ENCODE measurements at places on chromosomes 6 and 20.

DNA sequence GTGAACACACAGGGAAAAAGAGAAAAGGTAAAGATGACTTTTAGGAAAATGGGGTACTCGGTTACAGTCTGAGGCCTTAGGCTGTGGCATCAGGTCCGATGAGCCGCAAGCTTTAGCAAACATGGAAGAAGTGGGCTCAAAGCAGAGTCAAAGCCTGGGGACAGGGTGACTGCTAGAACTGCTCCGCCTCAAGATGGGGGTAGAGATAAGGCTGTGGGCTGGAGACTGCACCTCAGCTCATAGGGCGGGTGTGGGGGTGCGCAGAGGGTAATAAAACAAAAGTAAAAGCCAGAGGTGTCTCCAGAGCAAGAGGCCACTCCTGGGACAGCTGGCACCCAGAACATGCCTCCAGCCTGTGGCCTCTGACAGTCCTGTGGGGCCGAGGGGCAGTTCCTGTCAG is 21.3 kb upstream of the SYNDIG1 start:
- DNase-seq: no peak

- DNase-seq: no peak
Observed at GRCh38 chr6:141484711-141485110, 648.0 kb upstream of the GJE1 start.

DNA sequence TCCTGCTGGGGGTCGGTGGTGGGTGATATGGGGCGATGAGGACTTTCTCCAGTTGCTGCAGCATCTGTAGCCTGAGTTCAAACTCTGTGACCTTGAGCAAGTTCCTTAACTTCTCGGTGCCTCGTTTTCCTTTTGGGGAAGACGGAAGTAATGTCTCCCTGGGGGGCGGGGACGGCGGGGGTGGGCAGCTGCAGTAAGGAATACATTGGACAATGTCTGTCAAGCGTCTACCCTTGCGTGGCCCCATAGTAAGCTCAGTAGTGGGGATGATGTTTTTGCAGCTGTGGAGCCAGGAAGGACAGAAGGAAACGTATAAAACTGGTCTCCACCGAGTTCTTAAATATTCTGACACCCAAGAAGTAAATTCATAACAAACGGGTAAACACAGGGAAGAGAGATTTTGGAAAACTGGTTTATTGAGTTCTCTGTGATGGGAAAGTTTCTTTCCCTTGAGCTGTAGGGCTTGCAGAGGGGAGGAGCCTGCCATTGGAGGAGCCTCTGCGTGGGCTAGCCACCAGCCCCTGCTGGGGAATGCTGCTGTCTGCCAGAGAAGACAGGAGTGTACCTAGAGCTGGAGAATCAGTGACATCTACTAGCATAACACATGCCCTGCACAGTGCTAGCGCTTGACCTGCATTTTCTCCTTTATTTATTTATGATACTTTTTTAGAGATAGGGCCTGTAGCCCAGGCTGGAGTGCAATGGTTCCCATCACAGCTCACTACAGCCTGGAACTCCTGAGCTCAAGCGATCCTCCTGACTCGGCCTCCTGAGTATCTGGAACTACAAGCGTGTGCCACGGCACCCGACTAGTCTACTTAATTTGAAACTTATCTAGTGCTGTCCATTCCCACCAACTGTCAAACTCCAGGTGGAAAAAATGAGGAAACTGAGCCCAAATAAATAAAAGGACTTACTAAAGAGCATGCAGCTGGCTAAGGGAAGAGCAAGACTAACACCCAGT is 1.2 kb upstream of the ACSS1 start:
- peak; percentile 56 for DNase-seq

DNA sequence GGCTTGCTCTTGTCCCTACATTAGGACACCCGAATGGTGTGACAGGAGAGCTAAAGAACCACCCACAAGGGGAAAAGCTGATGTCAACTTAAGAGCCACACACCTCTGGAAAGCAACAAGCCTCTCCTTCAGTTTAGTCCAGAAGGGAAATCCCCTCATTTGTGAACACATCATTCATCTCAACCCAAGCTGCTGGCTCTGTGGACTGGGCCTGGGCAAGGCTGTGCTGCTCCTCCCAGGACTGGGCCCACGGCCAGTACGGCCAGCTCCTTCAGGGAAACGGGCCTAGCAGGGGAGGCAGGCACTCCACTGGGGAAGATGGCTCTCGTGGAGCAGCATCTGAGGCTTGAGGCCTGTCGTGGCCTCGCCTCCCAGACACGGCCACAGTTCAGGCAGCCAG is 12.8 kb upstream of the SLC4A11 start:
- peak; percentile 41 for DNase-seq
